ENCODE measurements at places on chromosomes 5 and 9.
A peak's percentile ranks its signal among the peaks of the same experiment; 100 is the strongest.

GRCh38 chr5:179901915-179902762 lies 5.6 kb downstream of the TBC1D9B start:
- DNase-seq = no peak

- peak; percentile 62 for DNase-seq
These were observed 6.6 kb downstream of the NACC2 start for GRCh38 chr9:136088481-136088938.

DNA sequence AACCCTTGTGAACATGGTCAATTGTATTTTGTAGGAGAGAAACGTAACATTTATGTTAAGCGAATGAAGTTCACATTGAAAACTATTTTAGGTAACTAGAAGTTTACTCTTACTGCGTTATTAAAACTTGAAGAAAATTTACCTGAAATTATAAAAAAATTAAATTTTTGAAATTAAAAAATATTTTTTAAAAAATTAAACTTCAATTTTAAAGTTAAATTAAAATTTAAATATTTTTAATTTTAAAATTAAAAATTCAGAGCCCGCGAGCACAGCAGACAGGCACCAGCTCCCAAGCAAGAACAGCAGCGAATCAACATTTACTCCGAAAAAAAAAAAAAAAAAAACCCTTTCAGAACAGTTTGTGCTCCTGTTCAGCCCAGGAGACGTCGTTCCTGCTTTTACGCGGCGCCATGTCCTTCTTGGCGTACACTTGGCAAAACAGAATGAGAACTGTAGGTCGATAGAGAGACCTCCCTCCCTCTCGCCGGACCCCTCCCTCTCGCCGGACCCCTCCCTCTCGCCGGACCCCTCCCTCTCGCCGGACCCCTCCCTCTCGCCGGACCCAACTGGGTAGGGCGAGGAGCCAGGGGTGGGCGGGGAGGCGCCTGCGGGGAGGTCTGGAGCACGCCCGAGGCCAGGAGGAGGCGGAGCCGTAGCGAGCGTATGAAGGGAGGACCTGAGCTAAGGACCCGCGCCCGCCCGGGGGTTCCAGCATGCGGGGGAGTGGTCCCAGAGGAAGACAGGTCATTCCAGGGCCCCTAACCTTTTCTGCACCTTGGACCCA lies 235.8 kb downstream of the ROR2 start:
- peak; percentile 66 for DNase-seq

- no peak for DNase-seq
These were observed 135.7 kb downstream of the DOCK8 start for GRCh38 chr9:350384-350783.

- no peak for DNase-seq
These were observed 44.4 kb upstream of the RAI14 start for GRCh38 chr5:34611464-34612415.

Measured in upper lobe of left lung (tissue), 6 donors.